NCI-H69 (cell line): ENCODE measurements at places on chromosomes 2 and 18.

GRCh38 chr2:28640908-28641300 lies 110.7 kb upstream of the PPP1CB start:
- no peak for DNase-seq

DNA sequence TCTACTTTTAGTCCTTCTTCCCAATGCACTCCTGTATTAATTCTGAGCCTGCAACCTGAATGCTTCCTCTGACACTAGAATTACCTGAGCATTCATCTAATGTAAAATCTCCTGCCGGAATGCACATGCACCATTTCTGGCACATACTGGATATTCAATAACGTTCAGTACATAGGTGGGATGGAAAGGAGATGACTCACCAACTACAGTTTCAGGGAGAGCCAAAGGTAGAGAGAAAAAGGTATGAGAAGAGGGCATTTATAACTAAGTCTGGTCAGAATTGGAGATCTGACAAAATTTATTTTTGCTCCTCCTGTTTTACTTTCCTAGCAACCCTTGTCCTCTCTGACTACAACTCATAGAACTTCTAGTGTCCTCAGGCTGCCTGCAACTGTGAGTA lies 1954.1 kb upstream of the CELF4 start:
- DNase-seq, result no peak

DNA sequence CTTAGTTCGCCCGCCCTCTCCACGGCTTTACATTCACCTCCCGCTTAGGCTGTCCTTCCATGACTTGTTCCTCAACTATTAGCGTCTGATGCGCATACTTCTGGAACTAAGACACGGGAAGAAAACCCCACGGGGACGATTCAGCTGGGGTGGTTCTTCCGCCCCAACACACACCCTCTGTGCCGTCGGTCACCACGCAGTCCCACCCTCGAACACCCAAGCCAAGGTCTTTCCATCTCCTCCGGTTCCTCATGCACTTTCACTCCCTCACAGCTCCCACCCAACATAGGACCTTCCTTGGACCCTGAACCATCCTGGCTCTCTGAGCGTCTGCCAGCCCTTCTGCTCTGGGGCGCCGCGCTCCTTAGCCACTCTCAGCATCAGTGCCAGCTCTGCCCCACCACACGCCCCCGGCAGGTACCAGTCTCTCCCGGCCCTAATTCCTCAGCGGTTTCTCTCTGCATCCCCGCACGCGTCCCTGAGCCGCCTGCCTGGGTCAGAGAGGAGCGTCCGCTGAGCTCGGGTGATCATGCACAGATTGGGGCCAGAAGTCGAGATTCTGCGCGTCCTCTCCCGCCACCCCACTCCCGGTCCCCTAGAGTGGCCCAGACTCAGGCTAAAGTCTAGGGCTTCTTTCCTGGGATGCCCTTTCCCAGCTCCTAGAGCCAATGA lies 522 bp upstream of the SRD5A2 start:
- no peak for DNase-seq

DNA sequence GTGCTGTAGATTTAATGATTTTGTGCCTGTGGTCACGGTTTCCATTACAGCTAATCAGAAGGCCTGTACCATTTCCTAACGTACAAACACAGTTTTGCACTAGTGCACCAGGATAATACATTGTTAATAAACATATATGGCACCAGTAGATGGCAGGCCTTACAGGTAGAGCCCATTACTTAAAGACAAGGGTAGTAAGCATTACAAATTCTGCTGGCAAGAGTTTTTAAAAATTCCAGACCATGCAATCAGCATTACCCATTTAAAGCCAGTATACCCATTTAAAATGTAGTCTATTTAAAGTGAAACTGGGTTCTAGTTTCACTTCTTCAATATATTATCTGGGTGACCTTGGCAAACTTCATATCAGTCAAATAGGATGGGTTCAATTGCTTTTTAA lies 224.2 kb downstream of the NUP35 start:
- peak; percentile 15 for DNase-seq

DNA sequence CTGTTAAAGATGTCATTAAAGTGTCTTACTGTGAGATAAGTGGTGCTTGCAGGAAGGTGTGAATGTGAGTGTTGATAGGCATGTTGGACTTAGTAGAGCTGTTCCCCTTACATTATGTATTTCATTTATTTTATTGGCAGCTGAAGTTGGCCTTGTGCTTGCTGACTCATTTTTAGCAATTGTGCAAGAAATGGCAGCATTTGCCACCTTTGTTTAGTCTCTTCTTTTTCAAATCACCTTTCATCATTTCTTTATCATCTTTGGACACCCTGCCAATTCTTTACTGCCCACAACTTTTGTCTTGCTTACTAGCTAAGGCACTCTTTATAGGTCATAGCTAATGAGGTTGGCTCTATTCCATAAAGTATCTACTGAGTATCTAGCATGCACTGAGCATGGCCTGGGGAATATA lies 130.3 kb upstream of the LYPD6 start:
- peak; percentile 8 for DNase-seq

GRCh38 chr2:69062307-69062962 lies 49.5 kb downstream of the ANTXR1 start:
- no peak for DNase-seq

DNA sequence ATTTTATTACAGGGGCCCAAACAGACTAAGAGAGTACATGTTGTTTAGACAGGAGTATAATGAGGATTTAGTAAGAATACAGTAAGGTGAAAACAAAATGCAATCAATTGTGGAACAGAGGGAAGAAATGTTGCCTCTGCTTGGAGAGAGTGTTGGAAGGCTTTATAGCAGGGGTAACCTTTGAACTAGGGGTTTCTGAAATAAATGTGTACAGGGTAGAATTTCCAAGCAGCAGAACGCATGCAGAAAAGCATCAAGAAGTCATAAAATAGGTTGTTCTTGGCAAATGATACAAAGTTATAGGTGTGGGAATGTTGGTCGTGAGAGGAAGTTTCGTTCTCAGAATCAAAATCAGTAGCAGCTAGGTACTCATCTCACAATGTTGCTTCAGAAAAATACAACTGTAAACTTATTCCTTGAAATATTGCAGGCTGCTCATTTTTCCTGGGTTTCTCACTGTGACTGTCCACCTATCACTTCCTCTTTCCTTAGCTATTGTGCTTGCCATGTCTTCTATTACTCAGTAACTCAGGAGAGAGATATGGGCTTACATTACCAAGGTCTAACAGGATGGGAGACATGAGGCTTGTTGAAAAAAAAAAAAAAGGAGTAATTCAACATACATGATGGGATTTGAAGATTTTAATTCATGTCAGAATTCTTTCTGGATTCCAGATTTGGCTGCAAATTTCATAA lies 17.1 kb upstream of the HNMT start:
- DNase-seq, result no peak

DNA sequence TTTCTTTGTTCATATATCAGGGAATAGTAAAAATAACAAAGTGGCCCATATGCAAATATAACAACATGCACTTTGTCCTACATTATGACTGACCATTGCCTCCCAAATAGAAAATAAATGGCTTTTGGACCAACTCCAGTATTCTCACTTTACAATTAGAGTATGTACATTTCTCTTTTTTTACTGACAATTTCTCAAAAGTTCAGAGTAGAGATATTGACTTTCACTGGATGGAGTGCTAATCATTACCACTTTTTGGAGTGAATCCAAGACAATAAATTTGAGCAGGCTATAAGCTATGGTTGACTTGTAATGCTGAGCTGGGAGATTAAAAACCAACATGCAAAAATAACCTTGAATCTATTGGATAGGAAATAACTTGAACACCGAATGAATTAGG lies 987.4 kb downstream of the SUCLG1 start:
- no peak for DNase-seq

DNA sequence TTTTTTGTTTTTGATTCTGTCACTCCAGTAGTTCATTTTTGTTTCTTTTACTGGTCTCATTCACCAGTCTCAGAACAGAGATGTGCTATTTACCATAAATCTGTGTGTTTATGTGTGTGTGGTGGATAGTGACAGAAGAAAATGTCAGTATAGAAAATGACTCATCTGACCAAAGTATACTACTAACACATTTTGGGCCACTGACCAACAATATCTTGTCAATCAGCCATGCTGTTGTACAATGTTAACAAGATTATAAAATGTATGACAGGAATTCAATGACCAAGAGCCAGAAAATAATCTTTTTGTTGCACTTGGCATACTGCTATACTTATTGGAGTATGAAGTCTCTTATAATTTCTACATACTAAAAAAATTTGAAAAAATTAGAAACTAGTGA lies 1081.4 kb upstream of the NRXN1 start:
- DNase-seq, result no peak

GRCh38 chr2:167017021-167017420 lies 128.7 kb downstream of the XIRP2 start:
- peak; percentile 11 for DNase-seq

DNA sequence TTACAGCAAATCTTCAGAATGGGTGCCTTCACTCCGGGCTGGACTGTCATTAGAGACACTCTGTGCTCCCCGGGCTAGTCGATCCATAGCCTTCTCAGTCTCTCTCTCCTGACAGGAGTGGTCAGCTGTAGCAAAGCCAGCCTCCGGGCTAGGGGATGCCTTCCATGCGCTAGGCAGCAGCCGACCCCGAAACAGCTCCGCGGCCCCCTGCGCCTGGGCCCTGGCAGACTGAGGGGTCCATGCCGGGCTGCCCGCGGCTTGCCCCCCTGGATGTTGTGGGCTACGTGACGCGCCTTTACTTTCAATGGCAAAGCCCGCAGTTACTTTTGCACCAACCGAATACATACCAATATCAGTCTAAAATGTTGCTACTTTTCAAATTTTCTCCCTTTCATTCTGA lies 1447.2 kb downstream of the LRP1B start:
- DNase-seq, result no peak

DNA sequence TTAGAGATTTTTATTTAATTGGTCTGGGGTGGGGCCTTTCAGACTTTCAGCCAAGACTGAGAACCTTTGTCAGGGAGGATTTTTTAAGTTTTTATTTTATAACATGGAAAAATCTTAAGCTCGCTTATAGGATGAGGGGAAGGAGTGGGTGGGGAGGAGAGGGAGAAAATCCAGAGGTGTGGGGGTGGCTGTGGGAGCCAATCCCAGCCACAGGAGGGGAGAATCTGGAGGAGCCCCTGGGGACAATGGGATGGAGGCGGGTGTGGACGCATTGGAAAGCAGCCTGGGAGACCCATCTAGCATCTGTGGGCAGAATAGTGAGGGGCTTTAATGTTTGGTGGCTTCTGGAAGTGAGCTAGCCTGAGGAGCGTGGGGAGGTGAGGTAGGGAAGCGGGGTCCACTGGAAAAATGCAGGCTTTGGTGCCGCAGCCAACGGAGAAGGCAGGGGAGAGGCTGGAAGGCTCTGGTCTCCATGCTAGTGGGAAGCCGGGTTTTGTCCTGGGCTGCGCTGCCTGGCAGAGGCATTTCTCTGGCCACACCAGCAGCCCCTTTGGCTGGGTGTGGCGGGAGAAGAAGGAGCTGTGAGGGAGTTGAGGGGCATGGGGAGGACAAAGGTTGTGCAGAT lies 11.5 kb upstream of the INPP5D start:
- DNase-seq, result no peak

GRCh38 chr2:86584151-86584913 lies 21.1 kb upstream of the CHMP3 start:
- DNase-seq, result no peak

GRCh38 chr2:381941-382727 lies 94.2 kb upstream of the ALKAL2 start:
- no peak for DNase-seq

- no peak for DNase-seq
Measured at GRCh38 chr2:152729844-152730243, 11.4 kb downstream of the ARL6IP6 start.

- DNase-seq, result no peak
Measured at GRCh38 chr2:64649013-64649484, 4.7 kb downstream of the SERTAD2 start.

- DNase-seq, result no peak
Measured at GRCh38 chr2:117199511-117199910, 615.0 kb upstream of the DDX18 start.

DNA sequence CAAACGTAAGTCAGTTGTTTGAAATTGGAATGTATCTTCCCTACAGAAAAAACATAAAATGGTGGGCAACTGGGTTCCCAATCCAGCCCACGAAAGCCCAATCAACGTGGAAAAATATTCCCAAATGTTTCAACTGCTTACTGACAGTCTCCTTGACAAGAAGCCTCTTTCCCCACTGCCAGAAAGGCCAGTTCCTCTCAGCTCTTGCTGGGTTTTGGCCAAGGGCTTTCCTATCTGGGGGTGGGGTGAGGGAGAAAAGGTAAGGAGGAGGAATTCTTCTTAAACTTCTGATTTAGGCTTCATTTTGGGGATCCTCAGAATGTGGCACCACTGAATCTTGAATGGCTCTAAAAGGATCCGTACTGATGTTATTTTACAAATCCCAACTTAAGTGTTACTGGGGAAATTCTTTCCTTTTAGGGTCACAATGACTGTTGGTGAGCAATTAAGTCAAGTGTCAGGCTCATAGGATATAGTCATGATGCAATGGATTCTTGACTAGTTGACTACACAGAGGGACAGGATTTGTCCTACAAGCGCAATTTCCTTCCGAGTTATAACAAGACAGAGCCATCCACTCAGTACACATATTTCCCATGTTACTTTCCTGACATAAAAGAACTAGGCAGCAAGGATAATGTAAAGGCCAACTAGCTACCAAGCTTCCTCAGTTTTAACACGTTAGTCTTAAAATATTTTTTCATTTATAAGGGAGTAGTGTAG lies 73.6 kb downstream of the SPRED2 start:
- DNase-seq, result no peak

DNA sequence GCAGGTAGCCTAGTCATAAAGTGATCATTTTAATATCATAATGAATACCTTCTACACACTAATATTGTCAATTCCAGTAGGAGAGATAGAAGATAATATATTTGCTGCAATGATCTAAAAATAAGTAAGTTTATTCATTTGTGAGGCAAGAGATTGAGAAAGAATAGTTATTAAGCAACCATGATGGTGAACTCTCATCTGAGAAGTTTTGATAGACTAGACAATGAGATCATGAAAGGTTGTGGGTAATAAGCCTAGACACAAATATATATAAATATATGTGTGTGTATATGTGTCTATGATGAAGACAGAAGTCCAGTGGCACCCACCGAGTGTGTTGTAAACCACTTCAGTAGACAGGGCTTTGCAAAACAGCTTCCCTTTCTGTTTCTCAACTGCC lies 181.0 kb upstream of the CHST9 start:
- DNase-seq, result no peak

DNA sequence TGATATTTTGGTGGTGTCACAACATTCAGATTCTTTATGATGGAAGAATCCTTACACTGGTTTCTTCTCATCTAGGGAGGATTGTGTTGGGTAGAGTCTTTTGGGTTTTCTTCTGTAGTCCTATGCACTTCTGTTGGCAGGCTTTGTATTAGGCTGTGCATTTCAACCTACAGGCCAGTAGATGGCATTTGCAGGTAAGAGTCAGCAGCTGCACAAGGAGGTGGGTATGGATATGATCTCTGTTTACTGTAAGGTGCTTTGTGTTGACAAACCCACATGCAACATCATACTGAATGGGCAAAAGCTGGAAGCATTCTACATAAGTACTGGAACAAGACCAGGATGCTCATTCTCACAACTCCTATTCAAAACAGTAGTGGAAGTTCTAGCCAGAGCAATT lies 656.8 kb downstream of the METTL4 start:
- DNase-seq, result peak; percentile 77
